ENCODE measurements at places on chromosomes 11 and 22. TPM values are rescaled to one million over a fixed set of nuclear protein-coding genes. Genes with fewer than 3 reads are reported as not detected.

DNA sequence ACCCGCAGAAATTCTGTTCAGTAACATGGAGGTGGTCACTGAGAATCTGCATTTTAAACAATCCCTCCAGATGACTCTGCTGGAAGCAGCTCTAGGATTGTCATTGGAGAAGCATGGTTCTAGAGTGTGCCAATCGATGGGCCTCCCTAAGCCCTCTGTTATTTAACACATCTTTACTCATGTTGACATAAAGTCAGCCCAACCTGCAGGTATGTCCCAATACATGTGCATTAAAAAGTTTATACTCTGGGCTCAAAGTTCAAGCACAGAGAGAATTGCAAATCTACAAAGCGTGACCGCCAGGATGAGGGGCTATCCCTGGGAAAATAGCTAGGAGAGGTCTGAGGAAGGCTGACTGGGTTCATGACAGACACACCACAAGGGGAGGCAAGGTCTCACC lies 116.4 kb downstream of the KIRREL3 start:
- H3K27me3 ChIP-seq: no peaks in the 10 kb centered on the region
- no peaks in the 10 kb centered on the region for H3K4me1 ChIP-seq
- no peak overlapping the region for H3K27ac ChIP-seq
- H3K4me3 ChIP-seq: no peak overlapping the region

DNA sequence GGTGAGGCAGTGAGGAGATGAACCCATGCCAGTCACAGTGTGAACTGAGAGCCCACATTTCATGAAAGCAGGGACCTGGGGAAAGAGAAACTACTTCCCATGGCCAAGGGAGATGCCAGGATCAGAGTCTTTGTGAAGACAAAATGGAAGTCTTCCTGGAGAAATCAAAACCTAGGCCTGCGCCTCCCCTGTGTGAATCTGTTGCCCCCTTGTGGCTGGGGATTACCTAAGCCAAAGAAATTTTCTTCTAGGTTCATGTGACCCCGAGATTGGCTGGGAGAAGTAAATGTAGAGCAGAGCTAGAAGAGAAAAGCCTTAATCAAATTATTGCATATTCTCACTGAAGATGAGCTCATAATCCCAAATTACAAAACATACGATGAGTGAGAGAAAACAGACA lies 1075.3 kb downstream of the TBC1D22A start:
- DNase-seq: no peak
- H3K4me3 ChIP-seq: no peak overlapping the region
- no peak overlapping the region for H3K27ac ChIP-seq
- H3K27me3 ChIP-seq: no peaks in the 10 kb centered on the region

GRCh38 chr11:128573638-128574037 lies 13.7 kb downstream of the ETS1 start:
- no peaks in the 10 kb centered on the region for H3K27me3 ChIP-seq
- no peak for DNase-seq
- H3K36me3 ChIP-seq: no peaks in the 10 kb centered on the region

DNA sequence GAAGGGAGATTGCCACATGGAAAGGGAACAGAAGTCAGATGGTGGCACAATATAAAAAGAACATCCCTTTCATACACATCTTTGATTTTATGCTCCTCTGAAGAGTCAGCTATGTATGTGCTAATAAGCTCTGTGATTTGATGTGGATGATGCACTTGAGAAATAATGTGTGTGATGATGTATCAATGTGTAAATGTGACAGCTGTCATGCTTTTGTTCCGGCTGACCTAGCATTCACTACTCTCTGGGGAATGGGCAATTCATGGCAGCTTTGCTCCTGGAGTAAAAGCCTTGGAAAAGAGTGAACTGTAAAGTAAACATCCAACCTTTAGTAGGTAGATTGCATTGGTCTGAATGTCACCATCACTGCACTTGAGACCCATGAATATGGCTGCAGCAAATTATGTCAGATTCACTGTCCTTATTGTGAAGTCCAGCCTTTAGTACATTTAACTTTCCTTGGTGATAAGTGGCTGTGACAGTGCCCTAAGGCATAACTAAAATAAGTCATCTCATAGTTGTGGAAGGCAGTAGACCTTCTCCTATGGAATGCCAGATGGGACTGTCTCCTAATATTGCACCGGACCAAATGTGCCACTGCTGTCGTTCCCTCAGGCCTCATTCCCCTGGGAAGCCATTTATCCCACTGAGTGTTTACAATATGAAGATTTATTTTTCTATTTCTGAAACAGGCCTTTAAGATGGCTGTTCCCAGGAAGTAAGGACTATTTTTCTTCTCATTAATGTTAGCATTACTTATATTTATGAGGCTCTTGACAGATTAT lies 178.2 kb upstream of the CCDC90B start:
- no peak overlapping the region for H3K4me3 ChIP-seq
- no peaks in the 10 kb centered on the region for H3K4me1 ChIP-seq
- no peak overlapping the region for H3K27ac ChIP-seq
- no peaks in the 10 kb centered on the region for H3K36me3 ChIP-seq
- no peaks in the 10 kb centered on the region for H3K27me3 ChIP-seq

GRCh38 chr11:33884601-33885000 lies 7.3 kb downstream of the LMO2 start:
- no peak overlapping the region for H3K4me3 ChIP-seq
- no peaks in the 10 kb centered on the region for H3K27me3 ChIP-seq
- peaks cover 4% of the 10 kb centered on the region for H3K4me1 ChIP-seq
- H3K27ac ChIP-seq: no peak overlapping the region
- H3K36me3 ChIP-seq: no peaks in the 10 kb centered on the region
- no peak for DNase-seq

- no peak for DNase-seq
- H3K36me3 ChIP-seq: peaks cover 48% of the 10 kb centered on the region
- no peak overlapping the region for H3K4me3 ChIP-seq
- no peaks in the 10 kb centered on the region for H3K27me3 ChIP-seq
Measured at GRCh38 chr11:71502026-71502425, 25.0 kb upstream of the KRTAP5-7 start.

Gene CD3E
- total RNA-seq: 8.8 TPM

Gene FXYD2
- total RNA-seq: 0.15 TPM

Gene CD248
- 0.59 TPM for total RNA-seq

Data from upper lobe of left lung (tissue), 6 donors.